ENCODE measurements at places on chromosomes 4 and X.

- no peak for DNase-seq
These were observed 18.7 kb upstream of the CDKL5 start for GRCh38 chrX:18406531-18407266.

GRCh38 chrX:135740681-135741149 lies 27.3 kb downstream of the CT45A1 start:
- no peak for DNase-seq

- DNase-seq = no peak
These were observed 38.0 kb upstream of the IL21 start for GRCh38 chr4:122658818-122659295.

DNA sequence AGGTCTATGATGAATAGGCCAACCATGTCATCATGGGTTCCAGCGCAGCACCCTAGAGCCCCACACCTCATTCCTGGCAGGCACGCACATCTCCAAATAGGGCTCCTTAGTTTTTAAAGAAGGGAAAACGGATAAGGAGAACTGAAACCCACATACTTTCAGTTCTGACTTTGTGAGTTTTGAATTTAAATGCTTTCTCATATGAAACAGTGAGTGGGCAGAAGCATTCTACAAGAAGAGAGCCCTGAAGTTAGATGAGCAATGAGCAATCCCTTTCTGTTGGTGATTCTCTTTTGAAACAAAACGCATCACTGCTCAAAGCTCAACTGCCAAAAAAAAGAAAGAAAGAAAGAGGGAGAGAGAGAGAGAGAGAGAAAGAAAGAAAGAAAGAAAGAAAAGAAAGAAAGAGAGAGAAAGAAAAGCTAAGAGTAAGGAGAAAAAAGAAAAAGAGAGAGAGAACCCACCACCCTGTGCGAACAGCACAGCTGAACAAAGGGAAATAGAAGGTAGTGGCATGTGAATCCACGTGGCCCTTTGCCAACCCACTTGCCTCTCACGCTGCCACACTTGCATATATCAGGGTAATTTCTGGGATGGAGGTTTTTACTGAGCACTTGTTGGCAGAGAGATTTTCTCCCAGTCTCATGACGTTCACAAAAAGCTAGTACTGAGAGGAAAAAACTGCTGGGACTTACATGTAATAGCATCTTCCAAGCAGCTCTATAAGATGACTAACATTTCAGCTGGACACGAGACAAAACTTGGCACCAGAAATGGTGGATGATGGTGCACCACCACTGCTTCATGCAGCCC lies 31.0 kb downstream of the TMSB4X start:
- no peak for DNase-seq

Measured in cardiac muscle cell (in vitro differentiated cells and primary cell).